ENCODE measurements at places on chromosomes 12 and 14.

DNA sequence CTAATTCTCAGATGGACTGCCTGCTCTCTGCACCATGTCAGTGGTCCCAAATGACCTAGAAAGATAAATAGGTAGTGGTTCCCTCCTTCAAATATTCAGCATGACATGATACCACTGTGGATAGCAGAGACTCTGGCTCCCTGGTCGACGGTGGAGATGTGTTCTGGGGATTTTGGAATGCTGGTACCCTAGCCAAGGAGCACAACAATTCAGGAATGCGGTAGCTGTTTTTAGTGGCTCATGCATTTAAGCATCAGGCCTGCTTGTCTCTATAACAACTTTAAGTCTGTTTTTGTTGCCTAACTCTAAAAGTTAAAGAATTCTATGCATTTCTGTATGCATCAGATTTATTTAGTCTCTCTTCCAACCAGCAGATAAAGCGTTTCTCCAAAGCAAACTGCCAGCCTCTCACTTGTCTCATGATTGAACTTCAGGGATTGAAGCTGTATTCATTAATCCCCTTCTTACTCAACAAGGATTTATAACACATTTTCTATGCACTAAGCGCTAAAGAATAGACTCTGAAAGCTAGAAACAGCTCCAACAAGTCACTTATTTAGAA, 164.9 kb upstream of the BMP4 start:
- no peak for DNase-seq

- no peak for DNase-seq
Observed at GRCh38 chr12:2753536-2753935, 41.2 kb upstream of the FKBP4 start.

DNA sequence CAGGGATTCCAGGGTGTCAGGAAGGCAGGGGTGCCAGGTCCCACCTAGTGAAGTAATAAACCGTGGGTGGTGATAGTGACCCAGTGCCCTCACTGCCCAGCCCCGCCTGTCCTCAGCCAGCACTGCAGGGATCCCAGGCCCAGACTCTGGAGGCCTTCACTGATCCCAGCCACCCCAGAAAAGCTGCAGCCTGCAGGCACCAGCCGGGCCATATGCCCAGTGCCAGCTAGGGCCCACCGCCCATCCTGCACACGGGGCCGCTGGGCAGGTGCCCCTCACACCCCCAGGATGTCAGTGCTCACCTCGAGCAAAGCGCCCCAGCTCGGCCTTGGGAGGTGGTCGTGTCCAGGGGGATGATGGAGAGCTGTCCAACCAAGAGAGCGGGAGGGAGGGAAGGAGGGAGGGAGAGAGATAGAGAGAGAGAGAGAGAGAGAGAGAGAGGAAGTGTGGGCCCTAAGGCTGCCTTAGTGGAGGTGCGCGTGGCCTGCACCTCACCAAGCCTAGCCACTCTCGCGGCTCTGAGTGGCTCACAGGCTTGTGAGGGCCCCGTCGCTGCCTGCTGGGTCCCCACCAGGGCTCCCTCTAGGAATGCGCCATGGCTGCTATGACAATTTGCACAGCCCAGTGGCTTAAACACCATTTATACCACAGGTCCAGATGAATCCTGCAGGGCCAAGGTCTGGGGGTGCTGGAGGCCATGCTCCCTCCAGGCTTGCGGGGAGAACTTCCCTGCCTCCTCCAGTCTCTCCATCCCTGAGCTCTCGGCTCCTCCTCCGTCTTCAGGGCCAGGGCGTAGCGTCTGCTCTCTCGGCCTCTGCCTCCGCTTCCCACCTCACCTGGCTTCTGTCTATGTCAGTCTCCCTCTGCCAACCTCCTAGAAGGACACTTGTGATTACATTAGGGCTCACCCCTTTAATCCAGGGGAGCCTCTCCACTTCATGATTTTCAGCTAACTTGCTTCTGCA, 401.0 kb downstream of the TMEM121 start:
- no peak for DNase-seq

- DNase-seq, result no peak
Observed at GRCh38 chr14:105187935-105188524, 6.9 kb upstream of the NUDT14 start.

DNA sequence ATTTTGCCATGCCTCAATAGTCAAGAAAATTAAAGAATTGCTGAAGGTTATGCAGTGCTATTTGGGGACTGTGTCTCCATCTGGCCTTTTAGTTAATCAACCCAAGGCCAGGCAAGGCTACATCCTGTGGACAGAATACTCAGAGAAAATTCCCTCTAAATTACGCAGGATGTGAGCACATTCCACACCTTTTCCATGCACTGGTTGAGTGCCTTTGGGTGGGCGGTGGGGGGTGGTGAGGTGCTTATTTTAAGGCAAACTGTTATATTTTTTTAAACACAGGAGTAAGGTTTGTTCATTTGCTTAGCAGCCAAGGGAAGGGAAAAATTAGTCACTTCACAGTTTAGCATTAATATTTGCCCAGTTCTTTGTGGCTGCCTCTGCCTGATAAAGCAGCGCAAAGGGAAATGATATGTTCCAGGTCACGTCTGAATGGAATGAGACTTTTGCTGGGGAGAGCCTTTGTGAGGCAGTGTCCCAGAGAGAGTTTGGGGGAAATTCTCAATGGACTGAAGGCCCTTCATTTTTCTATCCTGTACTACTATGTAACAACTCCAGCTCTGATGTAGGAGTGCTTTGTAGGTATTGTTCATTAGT, 17.2 kb upstream of the KCNA5 start:
- DNase-seq, result no peak

DNA sequence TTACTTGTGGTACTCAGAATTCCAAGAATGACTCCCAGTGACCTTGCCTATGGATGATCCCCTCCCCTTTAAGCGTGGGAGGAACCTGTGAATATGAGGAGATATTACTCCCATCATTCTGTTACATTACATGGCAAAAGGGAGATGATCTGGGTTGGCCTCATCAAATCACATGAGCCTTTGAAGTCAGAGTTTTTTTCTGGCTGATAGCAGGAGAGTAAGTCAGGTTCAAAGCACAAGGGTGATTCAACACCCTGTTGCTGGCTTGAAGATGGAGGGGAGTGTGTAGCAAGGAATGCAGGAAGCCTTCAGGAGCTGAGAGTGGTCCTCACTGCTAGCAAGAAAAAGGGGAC, 9.1 kb upstream of the MDM2 start:
- no peak for DNase-seq

DNA sequence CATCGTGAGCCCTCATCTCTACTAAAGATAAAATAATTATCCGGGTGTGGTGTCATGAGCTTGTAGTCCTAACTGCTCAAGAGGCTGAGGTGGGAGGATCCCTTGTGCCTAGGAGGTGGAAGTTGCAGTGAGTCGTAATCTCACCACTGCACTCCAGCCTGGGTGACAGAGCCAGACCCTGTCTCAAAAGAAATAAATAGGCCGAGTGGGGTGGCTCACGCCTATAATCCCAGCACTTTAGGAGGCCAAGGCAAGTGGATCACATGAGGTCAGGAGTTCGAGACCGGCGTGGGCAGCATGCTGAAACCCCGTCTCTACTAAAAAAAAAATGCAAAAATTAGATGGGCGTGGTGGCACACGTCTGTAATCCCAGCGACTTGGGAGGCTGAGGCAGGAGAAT, 70.9 kb downstream of the RESF1 start:
- no peak for DNase-seq

DNA sequence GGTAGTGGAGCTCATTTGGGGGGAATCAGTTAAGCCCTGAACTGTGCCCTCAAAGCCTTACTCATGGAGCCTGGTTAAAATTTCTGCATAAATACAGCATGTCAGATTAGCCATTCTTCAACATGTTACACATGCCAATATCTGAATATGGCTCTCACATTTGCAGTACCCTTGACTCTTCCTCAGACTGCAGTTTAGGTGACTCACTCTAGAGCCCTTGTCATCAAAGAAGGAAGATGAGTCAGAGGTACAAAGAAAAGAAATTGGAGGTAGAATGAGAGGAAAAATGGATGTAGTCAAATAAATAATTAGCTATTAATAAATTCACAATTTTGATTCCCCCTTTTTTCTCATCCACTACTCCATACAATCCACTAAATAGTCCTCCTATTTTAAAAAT, 23.6 kb upstream of the OR4K2 start:
- no peak for DNase-seq

DNA sequence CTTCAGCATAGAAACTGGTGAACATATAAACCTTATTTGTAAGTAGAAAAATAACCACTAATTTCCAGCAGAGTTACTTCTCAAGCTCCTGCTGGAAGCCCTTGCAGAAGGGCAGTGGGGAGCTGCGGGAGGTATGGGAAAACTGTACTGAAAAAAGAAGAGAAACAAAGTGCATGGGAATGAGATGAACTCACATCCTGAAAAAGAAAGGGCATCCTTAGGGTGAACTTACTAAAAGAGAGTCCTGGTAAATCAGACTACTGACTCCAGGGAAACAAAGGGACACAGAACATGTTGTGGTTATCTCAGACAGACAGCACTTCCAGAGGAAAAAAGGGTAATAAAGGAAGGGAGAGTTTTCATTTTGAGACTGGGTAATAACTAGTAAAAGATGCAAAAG, 515.1 kb downstream of the RPL10L start:
- no peak for DNase-seq

DNA sequence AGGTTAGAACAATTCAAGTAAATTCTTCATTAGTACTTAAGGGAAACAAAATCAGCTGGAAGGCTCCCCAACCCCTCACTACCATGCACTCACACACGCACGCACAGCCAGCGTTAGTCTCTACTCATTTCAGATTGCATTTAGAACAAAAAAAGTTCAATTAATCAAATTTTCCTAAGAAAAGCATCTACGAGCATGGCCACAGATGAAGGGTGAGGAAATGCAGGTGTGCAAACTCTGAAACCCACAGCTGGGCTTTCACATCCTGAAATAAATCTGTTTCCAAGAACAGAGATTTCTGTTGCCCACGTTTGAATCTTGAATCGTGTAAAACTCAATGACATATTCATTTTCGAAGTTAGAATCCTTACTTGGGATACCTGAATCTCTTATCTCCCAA, 62.6 kb downstream of the SEL1L start:
- no peak for DNase-seq

DNA sequence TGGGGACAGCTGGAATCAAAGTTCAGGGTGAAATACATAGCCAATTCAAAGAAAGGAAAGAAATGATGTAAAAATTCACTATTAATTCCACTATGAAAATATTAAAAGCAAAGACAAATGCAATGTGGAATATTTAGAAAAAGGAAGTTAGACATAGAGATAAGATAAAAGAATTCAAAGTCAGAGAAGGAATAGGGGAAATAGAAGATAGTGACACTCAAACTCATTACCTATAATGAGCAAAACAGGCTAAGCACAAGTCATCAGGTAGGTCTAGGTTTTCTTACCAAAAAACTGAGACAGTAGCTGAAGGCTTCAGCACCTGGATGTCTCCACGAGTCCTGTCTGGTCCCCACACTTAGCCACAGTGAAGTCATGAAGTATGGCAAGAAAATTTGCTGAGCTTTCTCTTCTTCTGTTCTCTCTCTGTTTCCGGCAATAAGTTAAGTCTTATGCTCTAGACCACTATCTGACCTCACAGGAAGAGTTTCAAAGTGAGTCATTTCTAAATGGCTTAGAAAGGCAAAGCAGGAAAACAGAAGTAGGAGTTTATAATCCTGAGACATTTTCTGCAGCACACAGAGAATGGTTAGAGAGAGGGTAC, at the start of gene C3AR1:
Gene C3AR1 (minus strand): TSS at position 369 of the 604 bp plus-strand sequence. CDS start 6,174 bp downstream, outside the sequence.
- no peak for DNase-seq

DNA sequence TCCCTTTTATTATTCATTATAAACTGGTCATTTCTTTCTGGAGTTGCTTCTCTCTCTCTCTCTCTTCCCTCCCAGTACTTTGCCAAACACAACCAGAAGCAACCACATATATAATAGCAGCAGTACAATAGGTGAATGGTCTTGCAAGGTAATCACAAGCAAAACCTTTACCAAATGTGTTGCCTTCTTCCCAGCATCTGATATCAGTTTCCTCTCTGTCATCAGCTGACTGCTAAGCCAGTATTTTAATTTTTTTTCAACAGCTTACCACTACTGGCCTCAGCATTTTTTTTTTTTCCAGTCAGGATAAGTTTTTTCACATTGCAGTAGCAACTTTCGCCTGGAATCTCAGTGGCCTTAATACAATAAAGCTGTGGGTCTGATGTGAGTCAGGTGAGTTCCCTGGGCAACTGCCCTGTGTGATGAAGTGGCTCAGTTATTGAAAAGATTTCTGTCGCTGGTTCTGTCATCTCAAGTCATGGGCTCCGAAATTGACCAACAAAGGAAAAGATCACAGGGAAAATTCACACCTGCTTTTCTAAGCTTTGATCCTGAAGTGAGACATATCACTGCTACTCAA, 282.5 kb upstream of the AMIGO2 start:
- DNase-seq, result no peak

- no peak for DNase-seq
Observed at GRCh38 chr14:68395604-68396003, 397.3 kb downstream of the ZFP36L1 start.

DNA sequence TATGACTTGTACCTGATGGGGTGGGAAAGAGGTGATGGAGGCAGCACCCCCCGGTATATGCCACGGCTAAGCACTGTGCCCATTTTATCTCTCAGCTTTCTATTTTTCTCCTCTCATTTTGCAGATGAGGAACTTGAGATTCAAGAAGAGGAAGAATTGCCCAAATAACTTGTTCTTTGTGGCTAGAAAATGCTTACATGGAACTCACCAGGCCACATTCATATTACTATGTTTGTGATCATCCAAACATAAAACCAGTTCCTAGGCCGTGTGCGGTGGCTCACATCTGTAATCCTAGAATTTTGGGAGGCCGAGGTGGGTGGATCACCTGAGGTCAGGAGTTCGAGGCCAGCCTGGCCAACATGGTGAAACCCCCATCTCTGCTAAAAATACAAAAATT, 14.5 kb upstream of the PSMD9 start:
- no peak for DNase-seq

DNA sequence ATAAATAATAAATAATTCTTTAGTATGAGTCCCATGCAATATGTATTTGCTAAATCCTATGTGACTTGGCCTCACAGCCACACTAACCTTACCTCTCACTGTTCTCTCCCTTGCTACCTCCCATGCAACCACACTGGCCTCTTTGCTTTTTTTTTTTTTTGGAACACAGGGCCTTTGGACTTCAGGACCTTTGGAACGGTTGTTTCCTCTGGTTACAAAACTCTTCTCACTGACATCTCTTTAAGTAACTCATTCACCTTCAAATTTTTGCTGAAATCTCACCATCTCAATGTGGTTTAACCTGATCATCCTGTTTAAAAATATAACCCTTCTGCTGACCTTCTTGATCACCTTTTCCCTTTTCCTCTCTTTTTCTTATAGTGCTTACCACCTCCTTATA, 194.0 kb downstream of the SSPN start:
- DNase-seq, result no peak

DNA sequence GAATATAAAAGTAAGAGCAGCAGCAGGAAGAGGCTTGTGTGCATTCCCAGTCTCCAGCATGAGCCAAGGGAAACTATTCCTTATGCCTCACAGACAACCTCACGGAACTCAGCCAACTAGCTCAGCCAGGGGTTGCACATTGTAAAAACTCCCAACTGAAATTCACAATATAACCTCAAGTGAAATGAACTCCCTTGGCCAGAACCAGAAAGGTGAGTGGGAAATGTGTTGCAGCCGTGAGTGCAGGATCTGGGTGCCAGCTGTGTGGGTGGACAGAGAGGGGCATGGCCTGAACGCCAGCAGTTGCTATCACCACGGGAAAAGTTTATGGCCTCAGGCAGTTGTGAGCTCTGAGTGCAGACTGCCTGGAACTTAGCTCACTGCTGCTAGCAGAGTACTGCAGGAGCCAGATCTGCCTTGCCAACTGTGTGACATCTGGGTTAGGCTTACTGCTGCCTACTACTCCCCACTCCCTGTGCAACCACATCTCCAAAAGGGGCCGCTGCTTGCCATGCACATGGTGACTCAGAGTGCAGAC, 2.3 kb upstream of the CLEC1A start:
- no peak for DNase-seq

Data from NCI-H187 (cell line).